ENCODE measurements at places on chromosomes 2 and 18. TPM values are rescaled to one million over a fixed set of nuclear protein-coding genes. Genes with fewer than 3 reads are reported as not detected.
A peak's percentile ranks its signal among the peaks of the same experiment; 100 is the strongest.

CTNNA2 gene
- 114 TPM for total RNA-seq

SERPINB3 gene
- not detected for total RNA-seq

DNA sequence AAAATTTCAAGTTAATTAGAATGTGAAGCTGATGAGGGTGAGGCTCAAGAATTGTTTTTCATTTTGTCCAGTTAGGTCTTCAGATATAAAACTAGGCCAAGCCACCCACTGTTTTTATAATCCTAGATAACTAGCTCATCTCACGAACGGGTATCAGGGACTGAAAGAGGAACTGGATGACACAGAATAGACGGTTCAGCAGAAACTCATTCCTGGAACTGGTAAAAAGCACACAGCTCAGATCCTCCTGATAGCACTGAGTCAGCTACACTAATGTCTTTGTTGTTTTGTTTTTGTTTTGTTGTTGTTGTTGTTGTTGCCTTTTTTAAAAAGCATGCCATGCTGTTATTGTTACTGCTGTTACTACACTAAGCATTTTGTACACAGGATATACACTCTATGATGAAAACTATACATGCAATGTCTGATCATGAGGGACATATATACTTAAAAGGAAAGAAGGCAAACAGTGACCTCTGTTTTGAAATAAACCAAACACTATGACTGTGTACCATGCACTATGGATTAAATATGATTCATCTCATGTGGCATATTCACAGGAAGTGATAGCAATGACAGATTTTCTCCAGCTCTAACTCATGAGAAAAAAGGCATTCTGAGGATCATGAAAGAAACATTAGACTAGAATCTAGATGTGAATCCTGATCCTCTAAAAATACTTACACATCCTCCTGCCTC is 437.6 kb downstream of the NCKAP5 start:
- no peak for DNase-seq

LCT gene
- total RNA-seq = 0.09 TPM

GRCh38 chr2:127479219-127479825 is 47.0 kb downstream of the IWS1 start:
- DNase-seq = peak; percentile 47

Measured in cerebellum (tissue), 4 donors.